ENCODE measurements at places on chromosomes 16 and 17. TPM values are rescaled to one million over a fixed set of nuclear protein-coding genes. Genes with fewer than 3 reads are reported as not detected.

The TP53TG3D gene
- polyA plus RNA-seq: 1.5 TPM

The KRT23 gene
- polyA plus RNA-seq: 5.1 TPM

The GIT1 gene
- polyA plus RNA-seq: 30.2 TPM

The CD2BP2 gene
- 25.2 TPM for polyA plus RNA-seq

The TM4SF5 gene
- polyA plus RNA-seq: 0.07 TPM

The MMP25 gene
- polyA plus RNA-seq: 2.6 TPM

The RPL38 gene
- polyA plus RNA-seq: 1,223 TPM

The MT1E gene
- polyA plus RNA-seq: 268 TPM

The ARHGAP23 gene
- 36.0 TPM for polyA plus RNA-seq

The CHST5 gene
- polyA plus RNA-seq: 0.13 TPM

The CFAP97D1 gene
- 0.01 TPM for polyA plus RNA-seq

The MT4 gene
- 7.4 TPM for polyA plus RNA-seq

The RPL13 gene
- 5,851 TPM for polyA plus RNA-seq

The TAC4 gene
- not detected for polyA plus RNA-seq

The CCDC144A gene
- polyA plus RNA-seq: 0.43 TPM

The TP53TG3 gene
- polyA plus RNA-seq: not detected

The PLXDC1 gene
- 4.7 TPM for polyA plus RNA-seq

The TMC5 gene
- 0.42 TPM for polyA plus RNA-seq

The SLC52A1 gene
- 3.1 TPM for polyA plus RNA-seq

The ZNF750 gene
- 30.2 TPM for polyA plus RNA-seq

The B3GNT9 gene
- polyA plus RNA-seq: 3.5 TPM

The CIITA gene
- polyA plus RNA-seq: 5.5 TPM

The PRSS8 gene
- polyA plus RNA-seq: 64.3 TPM

Data from esophagus (tissue), 2 donors.